ENCODE measurements at places on chromosomes 13 and 19.

GRCh38 chr19:45528744-45529419 is 21.6 kb downstream of the VASP start:
- DNase-seq = peak; percentile 39

- no peak for DNase-seq
These were observed 927 bp downstream of the LPAR6 start for GRCh38 chr13:48411841-48412531.

DNA sequence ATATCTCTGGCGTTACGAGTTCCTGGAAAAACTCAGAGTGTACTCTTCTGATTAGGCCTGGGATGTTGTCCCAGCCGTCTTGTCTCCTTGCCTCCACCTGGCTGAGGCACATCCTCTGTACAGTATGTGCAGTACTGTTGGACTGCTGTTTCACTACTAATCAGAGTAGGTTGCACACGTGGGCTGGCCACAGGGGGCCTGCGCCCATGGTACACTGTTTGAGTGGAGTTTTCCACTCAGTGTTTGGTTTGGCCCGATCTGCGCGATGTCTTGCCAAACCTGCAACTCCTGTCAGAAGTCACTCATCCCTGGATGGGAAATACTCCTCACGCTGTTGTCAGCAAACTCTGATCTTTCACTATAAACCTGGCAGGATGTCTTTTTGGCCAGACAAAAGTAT is 189.6 kb upstream of the CSNK1A1L start:
- no peak for DNase-seq

DNA sequence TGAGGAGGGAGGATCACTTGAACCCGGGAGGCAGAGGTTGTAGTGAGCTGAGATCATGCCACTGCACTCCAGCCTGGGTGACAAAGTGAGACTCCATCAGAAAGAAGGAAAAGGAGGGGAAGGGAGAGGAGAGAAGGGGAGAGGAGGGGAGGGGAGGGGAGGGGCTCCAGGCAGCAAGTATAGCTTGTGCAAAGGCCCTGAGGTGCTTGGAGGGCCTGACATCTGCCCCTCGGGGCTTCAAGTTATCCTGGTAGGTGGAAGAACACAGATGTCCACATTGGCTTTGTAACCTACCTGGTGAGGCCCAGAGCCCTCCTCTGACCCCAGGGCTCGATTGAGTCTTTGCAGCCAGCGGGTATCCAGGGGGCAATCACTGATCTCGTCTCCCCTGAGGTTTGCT is 11.5 kb upstream of the ZNRF4 start:
- DNase-seq = no peak

GRCh38 chr19:46866407-46867136 is 5.8 kb downstream of the ARHGAP35 start:
- DNase-seq = no peak

DNA sequence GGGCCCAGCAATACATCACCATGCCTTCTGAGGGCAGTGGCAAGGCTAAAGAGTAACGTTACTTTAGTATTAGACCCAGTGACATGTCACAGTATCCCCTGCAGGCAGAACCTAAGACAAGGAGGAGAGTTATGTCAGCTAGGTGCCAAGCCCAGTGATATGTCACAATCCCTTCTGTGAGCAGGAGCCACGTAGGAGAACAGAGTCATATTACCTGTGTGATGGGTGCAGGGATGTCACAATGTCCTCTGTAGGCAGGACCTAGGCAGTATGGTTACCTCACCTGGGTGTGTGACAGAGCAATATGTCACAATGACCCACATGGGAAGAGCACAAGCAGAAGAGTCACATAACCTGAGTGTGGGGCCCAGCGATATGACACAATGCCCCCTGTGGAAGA is 121.8 kb downstream of the ZNF675 start:
- no peak for DNase-seq

- no peak for DNase-seq
These were observed 541.1 kb upstream of the SPRY2 start for GRCh38 chr13:80881942-80882445.

DNA sequence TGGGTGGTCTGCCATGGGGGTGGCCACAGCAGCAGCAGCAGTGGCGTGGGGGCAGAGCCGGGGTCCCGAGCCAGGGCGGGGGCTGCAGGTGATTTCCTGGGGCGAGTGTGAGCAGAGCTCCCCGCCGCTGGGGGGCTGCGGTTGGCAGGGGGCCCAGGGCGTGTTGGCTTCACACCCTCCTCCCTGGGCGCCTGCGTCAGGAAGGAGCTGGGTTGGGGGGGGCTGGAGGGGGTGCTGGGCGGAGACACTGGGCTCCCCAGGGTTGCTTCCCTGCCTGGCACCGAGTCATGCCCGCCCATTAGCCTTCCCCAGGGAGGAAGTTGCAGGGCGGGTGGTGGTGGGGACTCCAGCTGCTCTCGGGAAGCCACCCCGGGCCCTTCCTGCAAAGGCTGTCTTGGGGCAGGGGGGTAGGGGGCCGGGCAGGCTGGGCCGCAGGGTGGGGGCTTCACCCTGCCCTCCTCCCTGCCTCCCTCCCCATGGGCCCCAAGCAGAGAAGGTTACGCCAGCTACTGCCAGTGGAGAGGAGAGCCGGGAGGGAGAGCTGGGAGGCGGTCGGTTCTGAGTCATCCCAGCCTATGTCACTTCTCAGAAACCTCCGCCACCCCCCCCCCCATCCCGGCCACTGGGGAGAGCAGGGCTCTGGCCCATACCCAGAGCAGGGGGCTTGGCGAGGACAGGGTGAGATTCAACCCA is 4.6 kb downstream of the MIDN start:
- DNase-seq = peak; percentile 79

DNA sequence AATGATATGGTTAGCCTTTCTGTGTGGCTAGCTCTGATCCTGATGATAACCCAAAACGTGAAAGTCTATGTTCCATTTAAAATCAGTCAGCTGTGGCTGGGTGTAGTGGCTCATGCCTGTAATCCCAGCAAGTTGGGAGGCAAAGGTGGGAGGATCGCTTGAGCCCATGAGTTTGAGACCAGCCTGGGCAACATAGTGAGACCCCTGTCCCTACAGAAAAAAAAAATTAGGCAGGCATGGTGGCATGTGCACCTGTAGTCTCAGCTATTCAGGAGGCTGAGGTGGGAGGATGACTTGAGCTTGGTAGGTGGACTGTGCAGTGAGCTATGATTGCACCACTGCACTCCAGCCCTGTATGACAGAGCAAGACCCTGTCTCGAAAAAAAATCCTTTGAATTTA is 1.1 kb upstream of the EID2B start:
- no peak for DNase-seq

DNA sequence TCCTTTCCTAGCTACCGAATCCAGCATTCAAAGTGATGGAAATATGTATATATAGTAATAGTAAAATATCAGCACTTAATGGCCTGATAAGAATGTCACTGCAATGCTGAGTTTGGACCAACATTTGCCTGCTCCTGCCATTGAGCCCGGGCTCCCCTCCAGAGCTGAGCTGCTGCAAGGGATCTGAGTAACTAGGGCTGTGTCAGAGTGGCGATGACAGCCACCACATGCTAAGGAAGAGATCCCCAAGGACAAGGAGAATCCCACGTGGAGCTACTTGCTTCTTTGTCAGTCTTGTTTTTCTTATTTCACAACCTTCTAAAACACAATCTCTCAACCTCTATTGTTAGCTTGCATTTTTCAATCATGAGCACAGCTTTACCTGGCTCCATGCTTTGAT is 19.5 kb upstream of the ALOX5AP start:
- peak; percentile 41 for DNase-seq

GRCh38 chr19:23505738-23506137 is 110.5 kb upstream of the ZNF91 start:
- DNase-seq = no peak

DNA sequence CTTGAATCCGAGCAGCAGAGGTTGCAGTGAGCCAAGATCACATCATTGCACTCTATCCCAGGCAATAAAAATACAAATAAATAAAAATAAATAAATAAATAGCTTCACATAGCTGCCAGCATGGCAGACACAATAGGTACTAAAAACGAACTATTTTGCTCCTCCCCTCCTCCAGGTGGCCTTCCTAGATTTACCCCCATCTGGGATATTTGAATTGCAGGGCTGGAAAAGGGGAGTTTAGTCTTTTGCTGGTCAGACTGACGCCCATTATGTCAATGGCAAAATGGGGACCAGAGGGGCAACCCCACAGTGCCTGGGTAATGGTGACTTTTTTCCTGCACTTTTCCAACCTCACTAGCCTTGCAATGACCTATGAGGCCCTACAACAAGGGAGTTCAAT is 640 bp upstream of the GMFG start:
- DNase-seq = no peak

DNA sequence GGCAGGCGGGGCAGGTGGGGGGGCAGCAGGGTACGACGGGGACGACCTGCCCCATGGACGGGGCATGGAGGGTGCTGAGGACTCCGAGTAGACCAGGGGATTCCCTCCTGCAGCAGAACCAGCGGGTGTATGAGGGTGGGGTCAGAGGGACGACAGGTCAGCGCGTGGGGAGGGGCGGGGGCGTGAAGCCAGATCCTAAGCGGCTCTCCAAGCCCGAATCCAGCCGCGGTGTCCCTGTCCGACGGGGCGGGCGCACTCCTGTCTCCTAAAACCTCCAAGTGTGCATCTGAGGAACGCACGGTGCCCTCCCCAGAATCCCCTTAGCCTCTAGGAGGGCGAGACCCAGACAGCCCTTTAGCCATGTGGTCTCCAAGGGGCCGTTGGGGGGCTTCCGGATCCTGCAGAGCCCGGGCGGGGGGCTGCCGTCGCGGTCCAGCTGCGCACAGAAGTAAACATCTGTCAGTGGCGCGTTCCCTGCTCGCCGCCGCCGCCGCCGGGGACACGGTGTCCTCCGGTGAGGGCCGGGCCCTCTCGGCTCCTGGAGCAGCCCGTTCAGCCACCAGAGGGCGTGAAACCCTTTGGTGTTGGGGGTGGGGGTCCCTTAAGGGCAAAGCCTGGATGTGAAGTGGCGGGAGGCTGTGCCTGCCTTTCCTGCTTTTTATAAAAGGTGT is 730 bp downstream of the NRTN start:
- DNase-seq = peak; percentile 76

- DNase-seq = no peak
These were observed 305.1 kb upstream of the SLC10A2 start for GRCh38 chr13:103371271-103371670.

GRCh38 chr13:71578048-71578447 is 289.0 kb downstream of the DACH1 start:
- DNase-seq = no peak

DNA sequence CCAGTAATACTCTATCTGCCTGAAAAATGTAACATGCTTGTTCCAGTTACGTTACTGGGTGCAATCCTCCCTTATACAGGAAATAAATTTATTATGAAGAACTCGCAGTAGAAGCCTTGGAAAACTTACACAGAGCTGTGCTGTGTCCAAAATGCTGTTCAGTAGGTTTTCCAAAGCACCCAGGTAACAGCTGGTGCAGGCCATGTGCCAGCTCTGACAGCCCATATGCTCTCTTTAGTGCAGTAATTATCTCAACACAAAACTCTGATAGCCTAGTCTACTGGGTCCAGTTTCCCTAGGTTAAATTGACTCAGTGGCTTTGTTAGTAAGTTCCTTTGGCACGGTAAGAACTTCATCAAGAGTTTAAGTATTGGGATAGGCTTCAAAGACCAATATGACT is 120.7 kb upstream of the OBI1 start:
- no peak for DNase-seq

- DNase-seq = no peak
These were observed 8.6 kb downstream of the TNFAIP8L1 start for GRCh38 chr19:4647676-4648644.

DNA sequence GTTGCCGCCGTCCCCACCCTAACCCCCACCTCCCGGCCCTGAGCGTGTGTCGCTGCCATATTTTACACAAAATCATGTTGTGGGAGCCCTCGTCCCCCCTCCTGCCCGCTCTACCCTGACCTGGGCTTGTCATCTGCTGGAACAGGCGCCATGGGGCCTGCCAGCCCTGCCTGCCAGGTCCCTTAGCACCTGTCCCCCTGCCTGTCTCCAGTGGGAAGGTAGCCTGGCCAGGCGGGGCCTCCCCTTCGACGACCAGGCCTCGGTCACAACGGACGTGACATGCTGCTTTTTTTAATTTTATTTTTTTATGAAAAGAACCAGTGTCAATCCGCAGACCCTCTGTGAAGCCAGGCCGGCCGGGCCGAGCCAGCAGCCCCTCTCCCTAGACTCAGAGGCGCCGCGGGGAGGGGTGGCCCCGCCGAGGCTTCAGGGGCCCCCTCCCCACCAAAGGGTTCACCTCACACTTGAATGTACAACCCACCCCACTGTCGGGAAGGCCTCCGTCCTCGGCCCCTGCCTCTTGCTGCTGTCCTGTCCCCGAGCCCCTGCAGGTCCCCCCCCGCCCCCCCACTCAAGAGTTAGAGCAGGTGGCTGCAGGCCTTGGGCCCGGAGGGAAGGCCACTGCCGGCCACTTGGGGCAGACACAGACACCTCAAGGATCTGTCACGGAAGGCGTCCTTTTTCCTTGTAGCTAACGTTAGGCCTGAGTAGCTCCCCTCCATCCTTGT is 6.4 kb downstream of the YIPF2 start:
- peak; percentile 5 for DNase-seq

DNA sequence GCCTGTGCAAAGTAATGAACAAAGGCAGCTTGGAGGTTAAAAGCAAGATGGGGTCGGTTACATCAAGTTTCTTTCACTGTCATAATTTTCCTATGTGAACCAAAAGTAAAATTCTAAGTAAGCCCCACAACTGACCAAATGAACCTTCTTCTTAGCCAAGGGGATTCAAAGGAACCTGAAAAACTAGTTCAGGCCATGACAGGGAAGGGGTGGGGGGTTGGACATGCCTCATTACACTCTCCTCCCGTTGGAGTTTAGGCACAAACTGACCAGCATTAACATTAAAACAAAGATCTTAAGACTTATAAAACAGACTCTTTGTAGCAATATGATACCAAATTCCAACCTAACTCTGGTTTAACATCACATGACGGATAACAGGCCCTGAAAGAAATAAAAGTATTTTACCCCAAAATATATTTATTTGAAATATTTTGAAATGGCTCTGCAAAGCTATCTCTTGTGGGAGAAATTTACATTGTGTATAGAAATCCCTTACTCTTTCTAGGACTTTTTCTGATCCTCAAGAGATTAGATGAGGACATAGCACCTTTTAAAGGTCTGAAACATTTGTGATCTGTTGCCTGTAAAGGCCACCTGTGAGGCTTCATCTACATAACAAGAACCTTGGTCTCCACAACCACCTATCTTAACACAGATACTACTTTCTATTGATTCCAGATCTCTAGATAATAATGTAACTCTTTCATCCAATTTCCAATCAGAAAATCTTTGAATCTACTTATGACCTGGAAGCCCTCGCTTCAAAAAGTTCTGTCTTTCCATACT is 1829.0 kb upstream of the MIR17HG start:
- no peak for DNase-seq

DNA sequence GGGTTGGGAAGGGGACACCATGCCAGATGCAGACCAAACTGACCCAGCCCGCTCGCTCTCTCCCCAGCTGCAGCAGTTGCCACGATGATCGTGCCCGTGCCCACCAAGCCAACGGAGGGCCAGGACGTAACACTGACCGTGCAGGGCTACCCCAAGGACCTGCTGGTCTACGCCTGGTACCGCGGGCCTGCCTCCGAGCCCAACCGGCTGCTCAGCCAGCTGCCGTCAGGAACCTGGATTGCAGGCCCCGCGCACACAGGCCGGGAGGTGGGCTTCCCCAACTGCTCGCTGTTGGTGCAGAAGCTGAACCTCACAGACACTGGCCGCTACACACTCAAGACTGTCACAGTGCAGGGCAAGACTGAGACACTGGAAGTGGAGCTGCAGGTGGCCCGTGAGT is 8.8 kb downstream of the CEACAM16 start:
- DNase-seq = no peak
